Cardiac muscle cell (in vitro differentiated cells and primary cell): ENCODE measurements at places on chromosomes 2 and 18. TPM values are rescaled to one million over a fixed set of nuclear protein-coding genes. Genes with fewer than 3 reads are reported as not detected.

GRCh38 chr2:9266711-9267110, 60.1 kb downstream of the ASAP2 start:
- no peak overlapping the region for H3K27ac ChIP-seq
- DNase-seq, result no peak
- peaks cover 33% of the 10 kb centered on the region for H3K4me1 ChIP-seq

DNA sequence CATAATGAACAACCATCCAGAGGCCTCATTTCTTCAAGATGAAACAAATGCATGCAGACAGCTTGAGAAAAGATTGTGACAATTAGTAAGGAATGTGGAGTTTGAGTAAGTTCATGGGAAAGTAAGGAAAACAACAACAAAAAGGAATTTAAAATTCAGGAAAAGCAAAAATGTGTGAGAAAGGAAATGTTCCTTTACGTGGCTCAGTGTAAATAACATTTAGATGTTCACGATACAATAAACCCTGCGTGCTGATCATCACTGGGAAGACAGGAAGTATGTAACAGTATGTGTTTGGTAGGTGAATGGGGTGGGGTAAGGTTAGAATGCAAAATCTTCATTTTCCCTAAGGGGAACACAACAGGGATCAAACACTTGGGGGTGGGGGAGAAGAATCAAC, 72.7 kb downstream of the TRIP12 start:
- no peak overlapping the region for H3K4me3 ChIP-seq
- no peak overlapping the region for H3K27ac ChIP-seq
- no peak for DNase-seq
- peaks cover 3% of the 10 kb centered on the region for H3K4me1 ChIP-seq
- peaks cover 4% of the 10 kb centered on the region for H3K36me3 ChIP-seq

- no peaks in the 10 kb centered on the region for H3K4me1 ChIP-seq
- H3K36me3 ChIP-seq, result no peaks in the 10 kb centered on the region
- no peaks in the 10 kb centered on the region for H3K27me3 ChIP-seq
- peak; percentile 3 for DNase-seq
- H3K27ac ChIP-seq, result no peak overlapping the region
Observed at GRCh38 chr2:137467246-137467862, 496.9 kb upstream of the HNMT start.

- peaks cover 13% of the 10 kb centered on the region for H3K4me1 ChIP-seq
- H3K27me3 ChIP-seq, result no peaks in the 10 kb centered on the region
- no peak overlapping the region for H3K27ac ChIP-seq
- H3K36me3 ChIP-seq, result no peaks in the 10 kb centered on the region
- no peak overlapping the region for H3K4me3 ChIP-seq
Observed at GRCh38 chr2:47520302-47520630, 117.3 kb downstream of the MSH2 start.

Gene C2orf72
- total RNA-seq, result 4.2 and 5.4 TPM in 2 replicates

DNA sequence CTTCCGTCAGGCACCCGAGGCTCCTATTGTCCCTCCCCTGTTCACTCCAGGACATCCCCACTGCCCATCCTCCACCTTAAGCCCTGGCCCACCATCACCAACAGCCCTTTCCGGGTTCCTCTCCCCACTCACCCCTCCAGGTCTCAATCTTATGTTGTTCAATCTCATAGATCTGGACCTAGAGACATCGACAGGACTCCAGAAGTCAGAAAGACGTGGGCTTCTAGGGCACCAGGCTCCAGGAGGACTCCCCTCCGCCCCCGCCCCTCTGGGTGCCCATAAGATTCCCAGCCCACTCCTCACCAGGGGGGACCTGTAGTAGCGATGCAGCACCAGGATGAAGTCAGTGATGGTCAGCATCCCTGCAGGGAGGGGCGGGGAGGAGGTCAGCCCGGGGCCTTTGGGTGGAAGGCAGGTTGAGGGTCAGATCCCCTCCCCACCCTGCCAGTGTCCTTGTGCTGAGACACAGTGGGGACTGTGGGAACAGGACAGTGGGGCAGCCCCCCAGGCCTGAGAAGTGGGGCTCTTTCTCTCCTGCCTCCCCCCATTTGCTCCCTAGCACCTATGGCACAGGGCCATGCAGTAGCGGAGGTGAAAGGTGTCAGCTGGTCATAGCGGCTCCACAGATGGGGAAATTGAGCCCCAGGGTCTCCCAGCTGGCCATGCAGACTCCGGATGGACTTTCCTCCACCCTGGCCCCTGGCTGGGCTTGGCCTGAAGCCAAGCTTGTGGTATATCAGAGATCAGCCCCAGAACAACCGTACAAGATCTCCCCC, 3.7 kb downstream of the PRKAG3 start:
- DNase-seq, result no peak
- H3K27ac ChIP-seq, result no peak overlapping the region
- H3K4me1 ChIP-seq, result peaks cover 4% of the 10 kb centered on the region
- no peaks in the 10 kb centered on the region for H3K27me3 ChIP-seq
- no peaks in the 10 kb centered on the region for H3K36me3 ChIP-seq

Gene RPRM
- 0.07 TPM in 1 of 2 replicates, not detected in the other for total RNA-seq

DNA sequence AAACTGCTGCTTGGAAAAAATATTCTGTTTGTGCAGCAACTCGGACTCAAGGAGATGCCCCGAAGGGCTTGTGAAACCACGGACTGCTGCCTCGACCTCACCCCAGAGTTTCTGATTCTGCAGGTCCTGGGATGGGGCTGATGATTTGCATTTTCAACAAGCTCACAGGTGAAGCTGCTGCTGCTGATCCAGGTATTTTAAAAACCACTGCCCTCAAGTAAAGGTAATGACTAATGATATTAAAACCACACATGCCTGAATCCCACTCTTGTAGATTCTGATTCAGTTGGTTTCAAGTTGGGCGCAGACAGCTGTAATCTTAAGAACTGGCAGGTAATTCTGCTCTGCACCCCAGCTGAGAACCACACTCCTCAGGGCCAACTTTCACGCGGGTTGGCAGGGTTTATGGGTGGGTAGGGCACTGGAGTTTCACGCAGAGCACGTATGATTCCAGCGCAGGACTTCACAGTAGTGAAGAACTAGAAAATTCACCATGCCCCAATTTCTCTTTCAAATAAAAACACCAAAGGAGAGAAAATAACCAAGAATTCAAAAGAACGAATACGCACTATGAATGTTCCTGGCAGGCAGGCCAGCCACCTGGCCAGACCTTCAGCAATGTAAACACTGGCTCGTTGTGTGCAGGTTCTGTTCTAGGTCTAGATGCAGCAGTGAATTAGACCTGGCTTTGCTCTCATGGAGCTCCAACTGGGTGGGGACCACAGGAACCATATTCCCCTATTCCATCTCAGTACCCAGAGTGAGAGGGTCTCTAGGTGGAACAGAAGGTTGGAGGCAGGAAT, 74.6 kb upstream of the ZFP36L2 start:
- no peaks in the 10 kb centered on the region for H3K27me3 ChIP-seq
- no peak overlapping the region for H3K27ac ChIP-seq
- H3K36me3 ChIP-seq, result no peaks in the 10 kb centered on the region
- peaks cover 6% of the 10 kb centered on the region for H3K4me1 ChIP-seq

DNA sequence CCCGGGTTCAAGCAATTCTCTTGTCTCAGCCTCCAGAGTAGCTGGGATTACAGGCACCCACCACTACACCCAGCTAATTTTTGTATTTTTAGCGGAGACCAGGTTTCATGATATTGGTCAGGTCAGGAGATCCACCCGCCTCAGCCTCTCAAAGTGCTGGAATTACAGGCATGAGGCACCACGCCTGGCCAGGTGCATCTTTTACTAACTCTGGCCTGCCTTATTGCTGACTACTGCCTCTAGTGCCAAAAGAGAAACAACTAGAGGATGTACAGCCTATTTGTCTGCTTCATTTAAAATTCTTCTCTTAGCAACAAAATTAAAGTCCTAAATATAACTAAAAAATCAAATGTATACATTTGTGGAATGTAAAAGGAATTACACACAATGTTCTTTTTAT, 115.4 kb downstream of the BMPR2 start:
- no peak for DNase-seq
- peaks cover 8% of the 10 kb centered on the region for H3K36me3 ChIP-seq
- no peaks in the 10 kb centered on the region for H3K27me3 ChIP-seq
- no peak overlapping the region for H3K4me3 ChIP-seq
- H3K27ac ChIP-seq, result no peak overlapping the region

- no peaks in the 10 kb centered on the region for H3K4me1 ChIP-seq
- H3K27ac ChIP-seq, result no peak overlapping the region
- DNase-seq, result no peak
- no peak overlapping the region for H3K4me3 ChIP-seq
Observed at GRCh38 chr2:71748227-71748626, 294.9 kb downstream of the DYSF start.

DNA sequence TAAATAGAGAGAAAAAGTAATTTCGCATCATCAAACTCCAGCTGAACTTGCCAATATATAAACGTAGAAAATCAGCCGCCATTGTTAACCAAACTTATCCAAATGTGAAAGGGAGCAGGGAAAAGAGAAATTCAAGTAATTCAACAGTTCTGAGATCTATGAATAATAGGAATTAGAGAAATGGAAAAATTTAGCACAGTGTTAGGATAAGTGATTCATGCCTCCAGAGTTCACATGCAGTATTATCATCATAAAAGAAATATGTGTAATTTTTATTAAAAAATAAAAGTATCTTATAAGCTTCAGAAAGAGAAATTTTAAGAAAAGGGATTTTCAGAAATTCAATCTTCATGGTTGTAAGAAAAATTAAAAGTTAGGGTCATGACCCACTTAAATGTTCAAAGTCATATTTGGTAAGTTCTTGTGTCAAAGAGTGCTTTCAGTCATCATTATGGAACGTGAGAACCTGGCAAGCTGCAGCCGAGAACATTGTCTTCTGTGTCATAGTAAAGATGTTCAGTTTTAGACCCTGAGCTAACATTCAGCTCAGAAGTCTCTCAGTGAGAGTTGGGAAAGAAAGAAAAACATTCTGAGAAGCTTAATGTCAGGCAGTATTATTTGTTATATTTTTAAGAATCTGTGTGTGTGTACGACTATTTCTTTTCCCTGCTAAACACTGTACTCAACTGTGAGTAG, 414.3 kb upstream of the RGPD4 start:
- no peak overlapping the region for H3K4me3 ChIP-seq
- H3K4me1 ChIP-seq, result peaks cover 6% of the 10 kb centered on the region
- peak; percentile 40 for DNase-seq
- no peaks in the 10 kb centered on the region for H3K36me3 ChIP-seq

- no peaks in the 10 kb centered on the region for H3K27me3 ChIP-seq
- H3K36me3 ChIP-seq, result no peaks in the 10 kb centered on the region
- no peak overlapping the region for H3K27ac ChIP-seq
Observed at GRCh38 chr18:23068570-23069310, 66.5 kb upstream of the CABLES1 start.

DNA sequence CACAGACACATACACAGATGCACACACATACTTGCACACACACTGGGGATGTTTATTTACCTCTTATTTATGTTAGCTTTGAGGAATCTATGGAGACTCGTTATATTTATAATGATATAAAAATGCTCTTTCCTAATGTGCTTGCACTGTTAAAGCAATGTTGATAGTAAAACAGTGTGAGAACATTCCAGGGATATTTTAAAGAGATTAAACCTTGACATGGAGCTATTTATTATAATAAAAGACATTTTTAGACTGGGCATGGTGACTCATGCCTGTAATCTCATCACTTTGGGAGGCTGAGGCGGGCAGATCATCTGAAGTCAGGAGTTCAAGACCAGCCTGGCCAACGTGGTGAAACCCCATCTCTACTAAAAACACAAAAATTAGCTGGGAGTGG, 557.3 kb upstream of the ZNF804A start:
- no peaks in the 10 kb centered on the region for H3K4me1 ChIP-seq
- no peak overlapping the region for H3K4me3 ChIP-seq
- H3K27me3 ChIP-seq, result no peaks in the 10 kb centered on the region
- H3K27ac ChIP-seq, result no peak overlapping the region
- DNase-seq, result no peak

Gene TRIM43
- total RNA-seq, result not detected in 2 replicates

- H3K27me3 ChIP-seq, result no peaks in the 10 kb centered on the region
- H3K4me1 ChIP-seq, result no peaks in the 10 kb centered on the region
- DNase-seq, result no peak
- no peaks in the 10 kb centered on the region for H3K36me3 ChIP-seq
Observed at GRCh38 chr2:166246901-166247300, 119.1 kb upstream of the SCN1A start.

DNA sequence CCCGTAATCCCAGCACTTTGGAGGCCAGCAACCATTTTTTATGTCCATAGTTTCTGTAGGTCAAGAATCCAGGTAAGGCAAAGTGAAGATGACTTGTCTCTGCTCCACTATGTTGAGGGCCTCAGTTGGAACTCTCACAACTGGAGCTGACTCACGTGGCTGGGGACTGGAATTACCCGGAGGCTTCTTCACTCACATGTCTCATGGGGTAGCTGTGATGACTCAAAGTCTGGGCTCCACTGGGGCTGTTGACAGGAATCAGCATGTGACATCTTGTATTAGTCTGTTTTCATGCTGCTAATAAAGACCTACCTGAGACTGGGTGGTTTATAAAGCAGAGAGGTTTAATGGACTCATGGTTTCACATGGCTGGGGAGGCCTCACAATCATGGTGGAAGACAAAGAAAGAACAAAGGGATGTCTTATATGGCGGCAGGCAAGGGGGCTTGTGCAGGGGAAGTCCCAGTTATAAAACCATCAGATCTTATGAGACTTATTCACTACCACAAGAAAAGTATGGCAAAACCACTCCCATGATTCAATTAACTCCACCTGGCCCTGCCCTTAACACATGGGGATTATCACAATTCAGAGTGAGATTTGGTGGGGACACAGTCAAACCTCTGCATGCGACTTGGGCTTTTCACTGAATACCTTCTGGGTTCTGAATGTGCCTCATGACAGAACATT, 7.8 kb upstream of the PPP1R1C start:
- H3K27ac ChIP-seq, result no peak overlapping the region
- peak; percentile 8 for DNase-seq
- H3K36me3 ChIP-seq, result no peaks in the 10 kb centered on the region
- no peaks in the 10 kb centered on the region for H3K4me1 ChIP-seq
- H3K27me3 ChIP-seq, result no peaks in the 10 kb centered on the region
- H3K4me3 ChIP-seq, result no peak overlapping the region

- H3K4me1 ChIP-seq, result no peaks in the 10 kb centered on the region
- H3K36me3 ChIP-seq, result no peaks in the 10 kb centered on the region
- DNase-seq, result no peak
- no peak overlapping the region for H3K27ac ChIP-seq
Observed at GRCh38 chr18:66136039-66136438, 385.2 kb downstream of the CDH7 start.

GRCh38 chr18:48566589-48566988, 27.8 kb downstream of the CTIF start:
- no peaks in the 10 kb centered on the region for H3K4me1 ChIP-seq
- no peak for DNase-seq
- no peaks in the 10 kb centered on the region for H3K36me3 ChIP-seq
- H3K27ac ChIP-seq, result no peak overlapping the region
- H3K27me3 ChIP-seq, result no peaks in the 10 kb centered on the region

Gene GNLY
- total RNA-seq, result not detected in 2 replicates

- peak overlapping the region; percentile 100 for H3K4me3 ChIP-seq
- DNase-seq, result no peak
- no peak overlapping the region for H3K27ac ChIP-seq
- H3K36me3 ChIP-seq, result no peaks in the 10 kb centered on the region
- no peaks in the 10 kb centered on the region for H3K27me3 ChIP-seq
Observed at GRCh38 chr2:175003875-175004729, 1.1 kb downstream of the CHN1 start.

Gene REG1B
- not detected in 2 replicates for total RNA-seq
